LNCaP clone FGC (cell line): ENCODE measurements at places on chromosomes 13 and 19.
A peak's percentile ranks its signal among the peaks of the same experiment; 100 is the strongest.

DNA sequence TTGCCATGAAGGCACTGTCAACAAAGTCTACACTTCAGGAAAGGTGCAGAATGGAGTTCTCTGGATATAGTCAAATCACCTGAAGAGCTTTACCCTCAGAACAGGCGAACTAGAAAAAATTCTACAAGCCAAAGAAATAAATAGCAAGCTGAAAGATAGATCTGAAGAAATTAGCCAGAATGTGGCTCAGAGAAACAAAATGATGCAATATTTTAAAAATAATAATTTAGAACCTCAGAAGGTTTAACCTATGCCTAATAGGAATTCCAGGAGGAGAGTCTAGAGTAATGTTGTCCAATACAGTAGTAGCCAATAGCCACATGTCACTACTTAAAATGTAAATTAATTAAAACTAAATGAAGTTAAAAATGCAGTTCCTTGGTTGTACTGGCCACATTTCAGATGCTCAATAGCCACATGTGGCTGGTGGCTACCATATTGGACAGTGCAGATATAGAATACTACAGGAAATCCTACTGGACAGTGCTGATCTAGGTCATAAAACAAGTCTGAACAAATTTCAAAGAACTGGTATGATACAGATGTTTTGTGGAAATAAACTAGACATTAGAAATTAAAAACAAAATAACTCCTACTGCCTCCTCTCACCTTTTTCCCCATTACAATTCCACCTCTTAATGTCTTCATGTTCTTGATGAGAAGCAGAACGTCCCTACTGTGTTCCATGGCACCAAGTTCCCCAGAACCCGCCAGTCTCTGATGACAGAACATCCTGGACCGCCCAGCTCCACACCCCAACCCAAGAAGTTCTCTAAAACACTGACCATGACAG, 679 bp upstream of the CDADC1 start:
- DNase-seq: no peak

GRCh38 chr13:42064259-42064658, 15.8 kb downstream of the DGKH start:
- no peak for DNase-seq

DNA sequence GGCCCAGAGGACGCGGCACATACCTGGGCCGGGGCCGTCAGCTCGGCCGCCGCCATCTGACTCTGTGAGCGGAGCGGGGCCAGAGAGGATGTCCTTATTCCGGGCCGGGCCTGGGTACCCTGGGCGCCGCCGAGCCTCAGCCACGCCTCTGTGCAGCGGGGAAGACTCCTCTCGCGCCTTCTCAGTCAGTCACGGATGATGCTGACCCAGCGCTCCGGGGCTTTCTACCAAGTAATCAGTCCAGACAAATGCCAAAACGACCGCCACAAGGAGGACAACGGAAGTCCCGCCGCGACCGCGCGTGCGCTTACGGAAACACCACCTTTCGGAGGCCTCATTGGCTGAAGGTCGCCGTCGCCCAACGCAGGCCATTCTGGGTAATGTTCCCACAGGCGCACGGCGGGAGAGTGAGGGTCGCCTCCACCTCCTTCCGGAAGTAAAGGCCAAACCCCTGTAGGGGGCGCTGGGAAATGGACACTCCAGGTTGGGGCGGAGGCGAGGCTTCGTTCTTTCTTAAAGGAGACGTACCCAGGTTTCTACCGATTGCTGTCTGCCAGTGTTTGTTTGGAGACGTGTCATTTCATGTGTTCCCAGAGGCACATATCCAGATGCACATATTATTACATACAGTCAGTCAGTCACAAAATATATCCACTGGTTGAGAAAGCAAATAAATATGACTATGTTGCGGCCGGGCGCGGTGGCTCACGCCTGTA, at the start of gene ZNF256:
ZNF256 (minus strand) TSS at position 288 of the 716 bp plus-strand sequence; CDS start at position 56, 232 bp downstream.
- DNase-seq: peak; percentile 93

GRCh38 chr19:18905513-18906236, 9.7 kb upstream of the CERS1 start:
- no peak for DNase-seq

DNA sequence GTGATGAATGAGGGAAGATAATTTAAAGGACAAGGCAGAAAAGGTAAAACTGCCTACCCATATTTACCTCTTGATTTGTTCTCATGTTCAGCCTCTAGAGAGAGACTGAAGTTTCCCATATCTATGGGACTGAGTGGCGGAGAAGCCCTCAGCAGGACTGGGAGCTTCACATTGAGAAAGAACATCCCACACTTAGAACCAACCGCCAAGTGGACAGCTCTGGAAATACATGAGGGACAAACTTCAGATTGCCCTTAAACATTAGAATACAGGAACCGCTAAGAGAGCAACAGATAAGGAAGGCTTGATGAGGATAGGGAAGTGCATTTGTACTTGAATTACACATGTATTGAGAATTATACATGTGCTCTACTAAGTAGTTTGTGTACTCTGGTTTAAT, 316.0 kb upstream of the MIR17HG start:
- no peak for DNase-seq

GRCh38 chr13:112907871-112908331, 61.1 kb upstream of the MCF2L start:
- DNase-seq: no peak

DNA sequence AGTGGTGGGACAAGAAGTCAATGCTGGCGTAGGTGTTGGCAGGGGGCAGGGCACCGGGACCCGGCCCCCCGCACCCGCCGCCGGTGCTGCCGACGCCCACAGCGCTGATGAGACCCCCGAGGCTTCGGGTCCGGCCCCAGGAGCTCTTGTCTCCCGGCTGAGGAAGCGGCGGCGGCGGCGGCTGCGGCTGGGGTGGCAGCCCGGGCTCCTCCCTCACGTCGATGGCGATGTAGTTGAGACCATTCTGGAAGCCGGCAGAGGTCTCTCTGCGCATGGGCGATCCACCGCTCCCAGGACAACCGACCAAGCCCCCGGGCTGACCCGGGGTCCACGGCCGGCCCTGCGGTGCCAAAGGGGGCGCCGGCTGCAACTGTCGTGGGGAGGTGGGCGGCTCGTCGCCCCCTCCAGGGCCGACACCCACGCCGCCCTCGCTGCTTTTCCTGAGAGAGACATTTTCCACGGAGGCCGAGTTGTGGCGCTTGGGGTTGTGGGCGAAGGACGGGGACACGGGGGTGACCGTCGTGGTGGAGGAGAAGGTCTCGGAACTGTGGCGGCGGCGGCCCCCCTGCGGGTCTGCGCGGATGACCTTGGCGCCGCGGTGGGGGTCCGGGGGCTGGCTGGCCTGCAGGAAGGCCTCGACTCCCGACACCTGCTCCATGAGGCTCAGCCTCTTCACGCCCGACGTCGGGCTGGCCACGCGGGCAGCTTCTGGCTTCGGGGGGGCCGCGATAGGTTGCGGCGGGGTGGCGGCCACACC, 4.1 kb downstream of the IRS2 start:
- DNase-seq: no peak

DNA sequence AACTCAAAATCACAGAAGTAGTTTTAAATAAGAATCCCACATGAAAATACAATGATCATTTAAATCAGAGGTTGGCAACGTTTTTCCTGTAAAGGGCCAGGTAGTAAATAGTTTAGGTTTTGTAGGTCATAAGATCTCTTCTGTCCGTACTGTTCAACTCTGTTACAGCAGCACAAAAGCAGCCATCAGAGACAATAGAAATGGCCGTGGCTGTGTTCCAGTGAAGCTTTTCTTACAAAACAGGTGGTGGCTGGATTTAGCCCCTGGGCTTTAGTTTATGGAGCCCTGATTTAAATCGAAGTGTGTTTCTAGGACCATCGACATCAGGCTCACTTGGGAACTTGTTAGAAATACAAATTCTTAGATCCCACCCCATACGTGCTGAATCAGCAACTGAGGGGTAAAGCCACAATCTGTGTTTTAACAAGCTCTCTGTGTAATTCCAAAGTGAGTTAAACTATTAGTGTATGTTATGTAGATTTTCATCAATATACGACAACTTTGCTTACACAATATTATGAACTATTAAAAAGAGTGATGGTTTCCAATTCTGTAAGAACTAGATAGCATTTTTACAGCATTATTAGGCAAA, 54.8 kb upstream of the MIR17HG start:
- no peak for DNase-seq

- DNase-seq: no peak
Observed at GRCh38 chr19:50669302-50670101, 20.3 kb downstream of the C19orf81 start.

- DNase-seq: no peak
Observed at GRCh38 chr13:30037766-30038165, 187.3 kb upstream of the UBL3 start.

DNA sequence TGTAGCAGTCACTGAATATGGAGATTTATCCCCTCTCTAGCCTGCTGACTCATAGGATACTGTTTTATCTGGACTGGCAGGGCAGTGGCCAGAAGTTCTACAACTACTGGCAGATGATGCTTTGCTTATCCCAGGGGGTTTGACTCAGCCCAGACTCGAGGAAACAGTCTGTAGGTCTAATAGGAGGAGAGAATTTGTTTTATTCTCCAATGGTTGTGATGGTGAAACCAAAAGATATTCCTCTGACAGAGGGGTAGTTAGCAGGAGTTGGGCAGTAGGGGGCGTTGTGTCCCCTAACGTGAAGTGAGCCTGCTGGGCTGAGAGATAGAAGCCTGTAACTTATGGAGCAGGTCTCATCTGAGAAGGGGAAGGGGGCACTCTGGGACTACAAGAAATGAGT, 74.9 kb downstream of the WTIP start:
- no peak for DNase-seq

DNA sequence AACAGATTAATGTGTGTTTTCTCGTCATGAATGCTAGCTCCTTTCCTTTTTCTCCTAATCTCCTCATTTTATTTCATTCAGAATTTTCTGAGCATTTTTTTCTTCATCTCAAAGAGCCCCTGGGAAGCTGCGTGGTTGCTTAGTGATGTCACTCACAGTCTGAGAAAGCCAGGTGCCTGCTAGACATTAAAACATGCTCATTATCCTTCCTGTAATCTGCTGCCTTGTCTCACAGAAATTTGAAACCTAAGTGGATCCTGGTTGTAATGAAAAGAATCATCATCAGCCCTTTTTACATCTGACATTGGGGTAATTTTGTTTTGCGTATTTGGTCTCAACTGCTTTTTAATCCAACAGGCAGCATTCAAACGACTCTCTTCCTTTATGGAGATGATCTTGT, 108.2 kb upstream of the RNF113B start:
- no peak for DNase-seq

DNA sequence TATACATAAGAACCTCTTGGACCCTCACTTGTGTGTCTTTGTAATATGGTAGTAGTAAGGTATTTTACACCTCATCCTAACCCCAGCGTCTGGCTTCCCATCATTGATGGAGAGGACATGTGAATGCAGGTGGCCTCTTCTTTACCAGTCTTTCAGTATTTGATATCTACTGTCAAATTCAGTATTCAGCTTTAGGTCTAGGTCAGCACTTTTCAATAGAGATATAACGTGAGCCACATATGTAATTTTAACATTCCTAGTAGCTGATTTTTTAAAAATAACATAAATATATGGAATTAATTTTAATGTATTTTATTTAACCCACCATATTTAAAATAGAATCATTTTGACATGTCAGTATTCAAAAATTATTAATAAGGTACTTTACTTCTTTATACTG, 2.9 kb downstream of the RAP2A start:
- DNase-seq: no peak

- DNase-seq: no peak
Observed at GRCh38 chr13:50523307-50523706, 320.2 kb downstream of the DLEU7 start.

- DNase-seq: no peak
Observed at GRCh38 chr19:6354098-6354674, 7.1 kb upstream of the CLPP start.
